ENCODE measurements at places on chromosomes 7 and 10. TPM values are rescaled to one million over a fixed set of nuclear protein-coding genes. Genes with fewer than 3 reads are reported as not detected.

TRUB1 gene
- total RNA-seq: 25.0 TPM

ANKRD61 gene
- 0.16 TPM for total RNA-seq

HGF gene
- total RNA-seq: 1.8 TPM

LBX1 gene
- total RNA-seq: not detected

CYP17A1 gene
- not detected for total RNA-seq

MSMB gene
- total RNA-seq: not detected

HOXA9 gene
- total RNA-seq: not detected

BLVRA gene
- 27.6 TPM for total RNA-seq

SPDYE6 gene
- total RNA-seq: not detected

C10orf105 gene
- total RNA-seq: 1.2 TPM

CDHR1 gene
- under 0.01 TPM for total RNA-seq

HMX3 gene
- not detected for total RNA-seq

SSC4D gene
- total RNA-seq: 0.32 TPM

MRM2 gene
- total RNA-seq: 17.8 TPM

ZNF655 gene
- 77.0 TPM for total RNA-seq

IFIT3 gene
- 59.7 TPM for total RNA-seq
